Activated CD4-positive, alpha-beta T cell treated with anti-CD3 and anti-CD28 coated beads for 36 hours (primary cell): ENCODE measurements at places on chromosomes 6 and 20.

- no peak for DNase-seq
Observed at GRCh38 chr6:81774542-81774941, 22.1 kb upstream of the TENT5A start.

- DNase-seq: no peak
Observed at GRCh38 chr6:89122625-89123024, 4.8 kb upstream of the SRSF12 start.

DNA sequence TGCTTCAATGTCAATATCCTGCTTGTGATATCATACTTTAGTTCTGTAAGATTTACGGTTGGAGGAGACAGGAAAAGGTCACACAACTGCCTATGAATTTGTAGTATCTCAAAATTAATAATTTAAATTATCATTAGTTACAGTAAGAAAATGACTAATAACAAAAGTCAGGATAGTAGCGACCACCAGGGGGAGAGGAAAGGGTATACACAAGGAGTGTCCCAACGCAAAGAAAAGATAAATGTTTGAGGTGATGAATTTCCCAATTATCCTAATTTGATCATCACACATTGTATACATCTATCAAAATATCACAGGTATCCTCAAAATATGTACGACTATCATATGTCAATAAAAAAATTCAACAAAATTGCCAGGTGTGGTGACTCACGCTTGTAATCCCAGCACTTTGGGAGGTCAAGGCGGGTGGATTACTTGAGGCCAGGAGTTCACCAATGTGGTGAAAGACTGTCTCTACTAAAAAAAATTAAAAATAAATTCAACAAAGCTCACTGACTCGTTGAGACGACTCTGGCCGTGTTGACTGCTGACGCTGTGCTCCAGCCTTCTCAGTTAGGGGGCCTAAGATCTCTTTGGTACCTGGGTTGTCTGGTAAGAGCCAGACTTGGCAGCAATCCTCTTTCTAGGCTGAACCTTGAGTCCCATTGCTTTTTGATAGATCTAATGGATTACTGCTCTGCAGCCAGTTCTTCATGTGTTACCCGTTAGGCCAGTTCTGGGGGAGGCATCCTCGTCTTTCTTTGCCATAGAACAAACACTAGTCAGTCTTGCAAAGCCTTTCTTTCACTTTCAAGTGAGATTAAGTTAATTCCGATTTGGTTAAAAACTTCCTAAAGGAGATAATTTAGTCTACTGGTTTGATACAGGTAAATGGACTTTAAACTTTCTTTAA lies 9.0 kb upstream of the OVOL2 start:
- no peak for DNase-seq

DNA sequence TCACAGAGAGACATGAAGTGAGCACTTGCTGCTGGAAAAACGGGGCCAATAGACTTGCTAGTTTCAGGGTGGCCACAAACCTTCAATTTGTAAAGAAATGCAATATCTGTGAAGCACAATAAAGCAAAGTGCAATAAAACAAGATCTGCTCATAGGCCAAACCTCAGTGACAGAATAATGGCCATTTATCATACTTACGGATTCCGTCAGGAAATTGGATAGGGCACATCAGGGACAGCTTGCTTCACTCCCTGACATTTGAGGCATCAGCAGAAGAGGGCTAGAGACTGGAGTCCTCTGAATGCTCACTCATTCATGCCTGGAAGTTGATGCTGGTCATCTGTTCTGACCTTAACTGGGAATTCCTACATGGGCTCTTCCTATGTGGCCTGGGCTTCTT lies 165.5 kb upstream of the OPRM1 start:
- DNase-seq: no peak

GRCh38 chr6:138673346-138674014 lies 100.1 kb upstream of the CCDC28A start:
- DNase-seq: no peak

DNA sequence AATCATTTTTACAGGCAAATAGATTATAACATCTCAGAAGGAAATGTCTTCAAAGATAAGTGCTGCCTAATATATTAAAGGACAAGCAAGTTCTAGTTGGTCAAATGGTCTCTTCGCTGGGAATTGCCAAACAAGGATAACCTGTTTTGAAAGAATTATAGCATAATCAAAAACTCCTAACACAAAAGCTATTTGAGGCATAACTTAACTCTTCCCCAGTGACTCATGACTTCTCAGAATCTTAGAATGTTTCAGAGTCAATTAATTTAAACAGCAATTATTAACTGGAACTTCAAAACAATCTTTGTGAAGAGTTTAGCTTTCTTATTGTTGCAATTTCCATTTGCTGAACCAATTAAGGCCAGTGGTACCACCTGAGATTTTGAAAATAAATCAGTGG lies 126.6 kb downstream of the MTFR2 start:
- DNase-seq: no peak
